Left lung (tissue), 14 donors: ENCODE measurements at places on chromosomes 12 and 14. TPM values are rescaled to one million over a fixed set of nuclear protein-coding genes. Genes with fewer than 3 reads are reported as not detected.

FZD10 gene
- total RNA-seq = 0.82 TPM

DAO gene
- not detected for total RNA-seq

VPS29 gene
- total RNA-seq = 91.7 TPM

FBLN5 gene
- 125 TPM for total RNA-seq

GRCh38 chr12:55935738-55936151 is 4.8 kb downstream of the DGKA start:
- no peak overlapping the region for H3K4me3 ChIP-seq
- peak overlapping the region; percentile 66 for H3K27ac ChIP-seq
- H3K4me1 ChIP-seq = peaks cover 41% of the 10 kb centered on the region
- H3K36me3 ChIP-seq = no peaks in the 10 kb centered on the region
- H3K27me3 ChIP-seq = no peaks in the 10 kb centered on the region
- no peak for DNase-seq

DNA sequence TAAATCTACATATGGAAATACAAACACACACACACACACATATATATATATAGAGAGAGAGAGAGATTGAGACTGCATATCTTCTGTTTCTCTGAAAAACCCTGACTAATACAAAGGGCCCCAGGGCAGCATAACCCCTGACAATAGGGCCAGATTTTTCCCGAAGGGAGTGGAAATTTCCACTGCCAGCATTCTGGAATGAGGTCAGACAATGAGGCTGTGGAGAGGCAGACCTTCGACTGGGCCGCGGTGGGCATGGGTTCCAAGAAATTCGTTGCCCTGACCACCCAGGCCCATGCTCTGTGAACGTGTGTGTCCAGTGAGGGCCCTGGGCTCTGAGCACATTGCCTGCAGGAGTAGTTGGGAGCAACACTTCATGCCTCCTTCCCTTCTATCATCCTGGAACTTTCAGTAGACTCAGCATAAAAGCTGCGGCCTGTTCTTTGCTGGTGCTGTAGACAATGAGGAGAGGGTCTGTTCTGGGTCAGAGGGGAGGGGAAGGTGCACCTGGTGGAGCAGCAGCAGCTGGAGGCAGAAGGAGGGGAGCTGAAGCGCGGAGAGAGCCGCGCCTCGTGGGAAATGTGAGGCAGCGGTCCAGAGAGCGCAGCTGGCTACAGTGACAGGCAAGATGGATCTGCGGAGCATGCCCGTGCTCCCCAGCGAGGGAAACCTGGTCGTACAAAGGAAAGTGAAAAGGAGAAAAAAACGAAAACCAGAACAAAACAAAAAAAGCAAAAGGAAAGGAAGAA is 25.6 kb upstream of the CCDC60 start:
- H3K4me3 ChIP-seq = no peak overlapping the region
- H3K27ac ChIP-seq = no peak overlapping the region
- H3K27me3 ChIP-seq = no peaks in the 10 kb centered on the region
- no peaks in the 10 kb centered on the region for H3K4me1 ChIP-seq
- no peak for DNase-seq

GRCh38 chr14:95261616-95262510 is 57.8 kb downstream of the CLMN start:
- no peak overlapping the region for H3K4me3 ChIP-seq
- no peak overlapping the region for H3K27ac ChIP-seq
- H3K36me3 ChIP-seq = no peaks in the 10 kb centered on the region
- DNase-seq = no peak

- no peak for DNase-seq
- H3K36me3 ChIP-seq = no peaks in the 10 kb centered on the region
- peaks cover 31% of the 10 kb centered on the region for H3K4me1 ChIP-seq
Observed at GRCh38 chr12:108341356-108341755, 2.2 kb upstream of the CMKLR1 start.

DNA sequence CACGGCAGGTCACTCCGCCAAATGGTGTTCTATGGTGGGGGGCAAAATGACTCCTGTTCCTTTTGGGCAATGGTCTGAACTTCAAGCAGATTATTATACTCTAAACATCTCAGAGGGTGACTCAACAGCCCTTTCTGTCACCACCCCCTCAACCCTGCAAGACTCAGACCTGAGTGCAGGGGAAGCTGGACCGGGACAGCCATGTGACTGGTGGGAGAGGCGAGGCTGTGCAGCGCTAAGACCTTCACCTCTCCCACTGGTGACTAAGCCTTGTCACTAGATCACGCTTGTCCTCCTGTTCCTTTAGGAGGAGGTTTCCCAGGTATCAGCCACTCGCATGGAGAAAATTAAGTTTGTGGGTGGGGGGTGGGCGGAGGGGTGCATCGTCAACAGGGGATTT is 67.1 kb upstream of the CCND2 start:
- H3K36me3 ChIP-seq = no peaks in the 10 kb centered on the region
- H3K27me3 ChIP-seq = peaks cover 6% of the 10 kb centered on the region
- no peak overlapping the region for H3K4me3 ChIP-seq
- no peak for DNase-seq

- no peak overlapping the region for H3K4me3 ChIP-seq
- H3K36me3 ChIP-seq = no peaks in the 10 kb centered on the region
- DNase-seq = no peak
- no peak overlapping the region for H3K27ac ChIP-seq
Observed at GRCh38 chr14:85125291-85125670, 404.7 kb upstream of the FLRT2 start.

GRCh38 chr14:32620303-32620702 is 291.2 kb downstream of the AKAP6 start:
- no peak overlapping the region for H3K4me3 ChIP-seq
- no peaks in the 10 kb centered on the region for H3K36me3 ChIP-seq
- DNase-seq = no peak

- H3K36me3 ChIP-seq = no peaks in the 10 kb centered on the region
- H3K4me3 ChIP-seq = no peak overlapping the region
- H3K27me3 ChIP-seq = no peaks in the 10 kb centered on the region
- no peak overlapping the region for H3K27ac ChIP-seq
Observed at GRCh38 chr12:102812344-102812743, 104.7 kb downstream of the PAH start.

DNA sequence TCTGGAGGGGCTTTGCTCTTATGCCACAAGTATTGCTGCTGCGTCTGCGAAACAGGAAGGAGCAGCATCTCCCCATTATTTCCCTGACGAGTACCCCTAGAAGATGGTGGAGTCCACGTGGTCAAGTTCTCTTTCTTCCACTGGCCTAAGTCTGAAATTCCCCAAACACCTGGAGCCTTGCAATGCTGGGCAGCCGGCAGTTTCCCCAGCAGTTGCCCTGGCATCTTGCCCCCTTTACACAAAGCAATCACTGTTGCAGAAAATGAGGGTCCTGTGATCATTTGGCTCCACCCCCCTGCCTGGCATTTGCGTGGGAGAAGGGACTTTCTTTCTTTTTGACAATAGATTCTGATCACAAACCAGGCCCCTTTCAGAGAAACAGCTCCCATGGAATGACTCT is 56.9 kb downstream of the FOS start:
- H3K36me3 ChIP-seq = no peaks in the 10 kb centered on the region
- H3K4me1 ChIP-seq = peaks cover 79% of the 10 kb centered on the region
- no peak for DNase-seq
- H3K27ac ChIP-seq = no peak overlapping the region

- no peak overlapping the region for H3K4me3 ChIP-seq
- H3K27ac ChIP-seq = no peak overlapping the region
- H3K27me3 ChIP-seq = no peaks in the 10 kb centered on the region
- no peak for DNase-seq
- no peaks in the 10 kb centered on the region for H3K4me1 ChIP-seq
- no peaks in the 10 kb centered on the region for H3K36me3 ChIP-seq
Observed at GRCh38 chr14:69107407-69108003, 45.4 kb downstream of the DCAF5 start.
